ENCODE measurements at places on chromosomes 7 and 10. TPM values are rescaled to one million over a fixed set of nuclear protein-coding genes. Genes with fewer than 3 reads are reported as not detected.

DNA sequence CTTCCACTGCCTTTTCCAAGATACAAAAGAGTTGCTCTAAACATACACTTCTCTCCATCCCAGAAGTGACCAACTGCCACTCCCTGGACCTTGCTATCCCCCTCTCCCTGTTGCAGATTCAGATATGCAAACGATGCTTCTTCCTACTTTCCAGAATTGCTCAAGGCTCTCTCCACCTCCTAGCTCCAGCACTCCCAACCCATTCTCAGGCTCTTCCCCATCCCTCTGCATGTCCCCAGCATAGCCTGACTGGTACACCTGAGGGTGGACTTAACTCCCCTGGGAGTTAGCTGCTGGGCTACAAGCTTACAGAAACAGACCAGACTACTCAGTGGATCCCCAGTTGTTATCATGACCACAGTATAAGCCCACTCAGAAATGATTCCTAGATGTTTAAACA, 27.6 kb downstream of the MKRN1 start:
- DNase-seq = no peak

The HGF gene
- 0.25 TPM for polyA plus RNA-seq

- DNase-seq = no peak
Observed at GRCh38 chr7:4416396-4417056, 265.6 kb upstream of the FOXK1 start.

DNA sequence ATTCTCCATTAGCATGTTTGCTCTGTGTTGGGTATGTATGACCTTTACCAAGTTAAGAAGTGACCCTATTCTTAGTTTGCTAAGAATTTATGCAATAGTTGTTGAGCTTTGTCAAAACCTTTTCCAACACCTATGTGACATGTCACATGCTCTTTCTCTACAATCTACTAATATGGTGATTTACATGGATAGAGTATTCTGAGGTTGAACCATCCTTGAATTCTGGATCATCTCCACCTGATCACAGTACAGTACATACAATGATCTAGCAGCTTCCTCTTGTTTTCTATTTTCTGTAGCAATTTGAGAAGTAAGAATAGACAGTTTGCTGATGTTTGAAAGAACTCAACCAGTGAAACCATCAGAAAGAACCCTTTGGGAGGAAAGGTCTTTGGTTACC, 101.2 kb upstream of the PDGFA start:
- DNase-seq = no peak

- DNase-seq = no peak
Observed at GRCh38 chr7:10222976-10223375, 750.7 kb upstream of the PHF14 start.

- DNase-seq = no peak
Observed at GRCh38 chr7:86818903-86819302, 175.2 kb downstream of the GRM3 start.

- peak; percentile 24 for DNase-seq
Observed at GRCh38 chr10:26486990-26487850, 49.1 kb downstream of the APBB1IP start.

DNA sequence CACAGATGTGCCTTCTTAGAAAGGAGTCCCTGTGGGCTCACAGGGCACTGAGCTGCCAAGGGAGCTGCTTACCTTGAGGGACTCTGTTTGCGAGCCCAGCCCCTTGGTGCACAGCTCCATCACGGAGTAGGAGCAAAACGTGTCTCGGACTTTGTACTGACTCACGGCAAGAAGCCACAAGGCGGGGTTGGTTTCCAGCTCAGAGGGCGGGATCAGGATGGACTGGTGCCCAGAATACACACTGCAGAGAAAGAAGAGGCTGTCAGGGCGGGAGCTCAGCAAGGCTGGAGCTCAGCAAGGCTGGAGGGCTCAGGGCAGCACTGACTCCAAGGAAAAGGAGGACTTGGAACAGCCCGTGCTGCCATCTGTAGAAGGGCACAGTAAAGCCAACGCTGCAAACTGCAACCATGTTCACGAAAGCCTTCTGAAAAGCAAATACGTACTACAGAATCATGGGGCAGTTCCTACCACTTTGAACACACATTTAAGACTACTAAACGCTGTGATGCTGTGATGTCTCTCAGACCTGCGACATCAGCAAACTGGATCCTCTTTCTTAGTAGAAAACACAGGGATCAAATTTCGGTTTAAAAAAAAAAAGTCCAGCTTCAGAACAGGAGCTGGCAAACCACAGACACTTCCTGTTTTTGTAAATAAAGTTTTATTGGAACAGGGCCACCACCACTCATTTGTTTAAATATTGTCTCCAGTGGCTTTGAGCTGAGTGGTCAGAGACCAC, 194.3 kb downstream of the ZMYND11 start:
- no peak for DNase-seq

DNA sequence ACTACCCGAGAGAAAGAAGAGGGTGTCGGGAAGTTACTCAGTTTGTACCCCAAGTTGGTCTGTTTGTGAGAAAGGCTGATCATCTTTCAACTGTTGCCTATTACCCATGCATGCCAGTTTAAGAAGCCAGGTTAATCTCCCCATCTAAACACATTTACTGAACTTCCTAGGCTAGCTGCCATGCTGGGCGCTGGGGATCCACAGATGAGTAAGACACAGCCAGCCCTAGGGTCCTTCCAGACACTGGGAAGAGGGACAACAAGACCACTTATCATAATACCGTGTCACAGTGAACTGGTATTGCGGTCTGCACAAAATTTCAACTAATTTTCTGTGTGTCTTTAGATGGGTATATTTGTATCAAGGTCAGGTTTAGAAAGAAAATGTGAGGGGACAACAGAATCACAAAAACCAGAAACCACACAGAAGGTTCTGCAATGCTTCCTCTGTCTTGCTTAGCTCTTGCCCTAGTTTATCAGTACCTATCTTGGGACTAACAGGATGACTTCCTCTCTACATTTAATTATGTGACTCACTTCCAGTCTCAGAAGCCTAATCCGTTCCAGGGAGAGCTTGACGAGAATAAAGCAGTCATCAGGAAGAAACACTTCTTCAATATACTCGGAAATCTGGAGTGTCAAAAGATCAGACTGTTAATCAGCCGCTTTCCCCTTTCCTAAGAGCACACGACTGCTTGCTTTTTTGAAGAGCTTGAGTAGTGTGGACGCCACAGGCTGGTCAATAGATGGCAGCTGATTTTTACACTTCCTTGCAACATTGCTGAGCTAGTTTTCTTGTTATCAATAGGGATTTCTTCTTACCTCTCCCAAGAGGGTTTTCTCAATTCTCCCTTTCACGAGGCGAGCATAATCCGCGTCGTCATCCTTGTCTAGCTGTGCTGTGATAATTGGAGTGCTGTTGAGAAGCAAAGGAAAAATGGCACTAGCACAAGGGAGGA, 45.7 kb downstream of the POLR3A start:
- no peak for DNase-seq

DNA sequence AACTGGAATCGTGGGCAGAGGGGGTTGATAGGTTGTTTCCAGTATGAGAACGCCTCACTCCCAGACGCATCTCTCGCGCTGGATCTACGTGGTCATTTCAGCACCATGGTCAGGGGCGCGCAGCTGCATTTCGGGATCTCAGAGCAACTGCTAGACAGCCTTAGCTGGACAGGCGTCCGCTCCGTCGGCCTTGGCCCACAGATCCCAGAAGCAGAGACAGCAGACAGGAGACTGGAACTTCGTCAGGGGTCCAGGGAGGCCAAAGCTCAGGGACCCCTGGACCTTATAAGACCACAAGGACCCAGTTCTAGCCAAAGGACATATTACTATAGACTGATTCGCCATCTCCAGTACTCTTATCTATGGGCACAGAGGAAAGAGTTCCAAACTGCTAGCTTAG, 5.3 kb downstream of the NEUROG3 start:
- no peak for DNase-seq

- DNase-seq = no peak
Observed at GRCh38 chr7:87709258-87709657, 81.1 kb downstream of the RUNDC3B start.

The SHLD2 gene
- 14.3 TPM for polyA plus RNA-seq

The TLL2 gene
- polyA plus RNA-seq = 0.26 TPM

DNA sequence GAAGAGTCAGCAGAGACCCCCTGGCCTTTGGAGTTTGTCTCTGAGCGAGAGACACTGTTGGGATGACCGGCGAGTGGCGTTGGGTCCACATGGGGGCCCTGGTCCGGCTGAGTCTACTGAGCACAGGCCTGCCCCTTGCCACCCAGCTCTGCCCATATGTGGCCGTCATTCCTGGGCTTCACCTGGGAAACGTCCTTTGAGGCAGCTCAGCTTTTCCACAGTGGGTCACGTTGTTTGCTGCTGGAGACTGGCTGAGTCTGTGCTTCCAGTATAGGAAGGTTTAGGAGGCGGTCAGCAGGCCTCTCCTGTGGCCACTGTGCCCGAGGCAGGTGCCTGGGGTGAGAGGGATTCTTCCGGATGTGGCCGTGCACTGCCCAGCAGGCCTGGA, 17.1 kb downstream of the ADAM8 start:
- no peak for DNase-seq

GRCh38 chr7:93895859-93896600, 5.5 kb upstream of the TFPI2 start:
- no peak for DNase-seq

DNA sequence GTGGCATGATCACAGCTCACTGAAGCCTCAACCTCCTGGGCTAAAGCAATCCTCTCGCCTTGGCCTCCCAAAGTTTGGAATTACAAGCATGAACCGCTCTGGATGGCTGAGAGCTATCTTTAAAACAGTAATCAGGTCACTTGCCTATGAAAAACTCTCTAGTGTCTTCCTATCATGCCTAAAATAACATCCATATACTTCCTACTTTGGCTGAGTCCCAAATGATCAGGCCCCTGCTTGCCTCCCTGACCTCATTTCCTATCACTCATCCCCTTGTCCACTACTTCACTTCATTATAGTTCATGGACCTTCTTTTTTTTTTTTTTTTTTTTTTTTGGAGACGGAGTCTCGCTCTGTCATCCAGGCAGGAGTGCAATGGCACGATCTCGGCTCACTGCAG, 28.0 kb downstream of the SEPTIN7 start:
- no peak for DNase-seq

The IFRD1 gene
- 182 TPM for polyA plus RNA-seq

The SHTN1 gene
- 0.06 TPM for polyA plus RNA-seq

GRCh38 chr10:52145636-52146035, 168.4 kb upstream of the DKK1 start:
- DNase-seq = no peak

GRCh38 chr10:72039377-72039776, 49.0 kb downstream of the SPOCK2 start:
- no peak for DNase-seq

The MYH16 gene
- not detected for polyA plus RNA-seq

- DNase-seq = no peak
Observed at GRCh38 chr7:14507617-14508016, 394.9 kb downstream of the DGKB start.

Measured in B cell (primary cell).